MM.1S (cell line): ENCODE measurements at places on chromosomes 3 and 15.

- peak; percentile 71 for DNase-seq
Observed at GRCh38 chr3:183161552-183162336, 790 bp downstream of the LAMP3 start.

- no peak for DNase-seq
Observed at GRCh38 chr3:195763843-195764825, 43.4 kb downstream of the MUC20 start.

- DNase-seq, result peak; percentile 57
Observed at GRCh38 chr3:160400030-160400701, 716 bp downstream of the SMC4 start.

- DNase-seq, result no peak
Observed at GRCh38 chr3:138351151-138351550, 2.8 kb downstream of the MRAS start.

DNA sequence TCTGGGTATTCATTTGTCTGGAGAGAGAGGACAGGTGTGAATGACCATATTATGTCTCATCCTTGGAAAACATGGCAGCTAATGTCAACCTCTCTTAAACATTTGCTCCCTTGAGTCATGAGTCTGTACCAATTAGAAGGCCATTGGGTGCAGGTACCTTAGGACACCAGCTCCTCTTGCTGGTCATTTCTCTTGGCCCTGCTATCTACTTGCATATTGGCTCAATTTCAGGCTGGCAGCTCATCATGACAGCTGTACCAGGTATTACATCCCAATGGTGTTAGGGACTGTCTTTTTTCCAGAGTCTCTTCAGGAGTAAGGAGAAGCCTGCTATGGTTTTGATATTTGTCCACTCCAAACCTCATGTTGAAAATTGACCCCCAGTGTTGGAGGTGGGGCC lies 92.2 kb upstream of the ANKRD28 start:
- no peak for DNase-seq

GRCh38 chr3:141410408-141410807 lies 42.1 kb downstream of the ZBTB38 start:
- peak; percentile 70 for DNase-seq

DNA sequence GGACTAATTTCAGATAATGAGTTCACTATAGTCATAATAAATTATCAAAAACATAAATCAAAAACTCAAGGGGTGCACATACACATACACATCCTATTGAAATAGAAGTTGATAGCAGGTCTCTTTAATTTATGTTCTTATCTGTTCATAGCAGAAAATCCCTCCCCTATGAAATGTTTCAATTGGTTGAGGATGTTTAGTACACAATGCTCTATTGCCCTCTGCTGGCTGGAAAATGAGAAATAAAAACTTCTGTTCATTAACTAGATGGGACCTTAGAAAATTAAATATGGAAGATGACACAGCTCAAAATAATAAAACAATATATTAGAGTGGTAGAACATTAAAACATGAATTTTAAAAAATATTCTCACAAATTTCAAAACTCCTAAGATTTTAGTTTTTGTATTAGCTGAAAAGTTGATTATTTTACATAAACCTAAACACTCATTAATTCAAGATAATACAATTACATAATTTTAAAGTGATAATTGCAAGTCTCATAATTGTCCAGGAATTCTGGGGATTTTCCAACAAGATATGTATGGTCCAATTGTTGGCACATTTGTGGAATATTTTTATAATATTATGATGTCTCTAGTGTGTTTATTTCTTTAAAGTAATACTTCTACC lies 735.0 kb downstream of the ROBO1 start:
- peak; percentile 67 for DNase-seq

GRCh38 chr3:44993471-44994205 lies 17.6 kb downstream of the EXOSC7 start:
- no peak for DNase-seq

GRCh38 chr15:83992324-83993031 lies 243.1 kb upstream of the GOLGA6L4 start:
- DNase-seq, result peak; percentile 43

DNA sequence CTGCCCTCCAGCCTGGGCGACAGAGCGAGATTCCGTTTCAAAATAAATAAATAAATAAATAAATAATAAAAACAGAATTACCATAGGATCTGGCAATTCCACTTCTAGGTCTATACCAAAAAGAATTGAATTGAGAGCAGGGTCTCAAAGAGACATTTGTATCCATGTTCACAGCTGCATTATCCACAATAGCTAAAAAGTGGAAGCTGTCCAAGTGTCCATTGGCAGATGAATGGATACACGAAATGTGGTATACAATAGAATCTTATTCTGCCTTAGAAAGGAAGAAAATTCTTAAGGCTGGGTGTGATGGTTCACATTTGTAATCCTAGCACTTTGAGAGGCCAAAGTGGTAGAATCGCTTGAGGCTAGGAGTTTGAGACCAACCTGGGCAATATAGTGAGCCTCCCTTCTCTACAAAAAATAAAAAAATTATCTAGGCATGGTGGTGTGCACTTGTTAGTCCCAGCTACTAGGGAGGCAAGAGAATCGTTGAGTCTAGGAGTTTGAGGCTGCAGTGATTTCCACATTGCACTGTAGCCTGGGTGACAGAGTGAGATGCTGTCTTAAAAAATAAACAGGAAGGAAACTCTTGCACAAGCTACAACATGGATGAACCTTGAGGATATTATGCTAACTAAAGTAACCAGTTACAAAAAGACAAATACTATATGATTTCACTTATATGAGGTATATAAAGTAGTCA lies 24.2 kb downstream of the PFKFB4 start:
- DNase-seq, result no peak

GRCh38 chr3:126149256-126149902 lies 31.0 kb downstream of the ALDH1L1 start:
- DNase-seq, result no peak

DNA sequence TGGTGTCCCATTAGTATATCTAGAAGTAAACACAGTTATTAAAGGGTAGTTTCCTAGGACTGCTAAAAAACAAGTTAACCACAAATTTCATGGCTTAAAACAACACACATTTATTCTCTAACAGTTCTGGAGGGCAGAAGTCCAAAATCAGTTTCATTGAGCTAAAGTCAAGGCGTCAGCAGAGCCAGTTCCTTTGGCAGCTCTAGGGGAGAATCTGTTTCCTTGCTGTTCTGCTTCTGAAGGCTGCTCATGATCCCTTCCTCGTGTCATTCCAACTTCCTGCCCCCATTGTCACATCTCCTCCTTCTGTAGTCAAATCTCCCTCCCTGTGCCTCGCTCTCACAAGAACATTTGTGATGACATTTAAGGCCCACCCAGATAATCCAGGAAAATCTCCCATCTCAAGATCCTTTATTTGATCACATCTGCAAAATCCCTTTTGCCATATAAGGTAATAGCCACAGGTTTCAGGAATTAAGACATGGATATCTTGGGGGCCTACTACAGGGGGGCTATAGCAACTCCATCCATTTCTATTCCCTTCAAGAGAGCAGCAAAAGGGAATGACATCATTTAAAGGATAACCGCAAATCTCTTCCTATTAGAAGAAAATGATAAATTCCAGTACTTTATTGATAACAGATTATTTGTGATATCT lies 50.1 kb downstream of the GPR176 start:
- no peak for DNase-seq

DNA sequence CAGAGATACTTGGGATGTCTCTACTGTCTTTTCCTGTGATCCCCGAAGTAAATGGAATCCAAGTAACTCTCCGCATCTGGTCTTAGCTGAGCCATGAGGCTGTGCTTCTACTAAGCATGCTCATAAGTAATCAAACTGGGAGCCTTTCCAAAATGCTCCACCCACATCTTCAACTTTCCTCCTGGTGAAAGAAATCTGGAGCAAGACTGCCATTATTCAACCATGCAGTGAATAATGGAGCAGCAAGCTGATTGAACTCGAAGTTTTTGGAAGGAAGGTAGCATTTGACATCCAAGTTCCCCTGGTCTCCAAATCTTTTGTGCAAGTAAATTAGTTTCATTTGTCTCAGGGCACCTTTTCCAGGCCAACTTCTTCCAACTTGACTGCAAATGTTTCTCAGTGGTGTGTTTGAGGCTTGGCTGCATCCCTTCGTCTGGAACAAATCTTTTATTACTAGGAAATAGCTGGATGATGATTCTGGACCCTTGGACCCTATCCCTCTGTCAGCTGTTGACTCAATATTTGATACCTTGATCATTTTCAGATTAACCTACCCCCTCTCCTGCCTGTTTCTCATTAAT lies 19.4 kb downstream of the GXYLT2 start:
- no peak for DNase-seq

DNA sequence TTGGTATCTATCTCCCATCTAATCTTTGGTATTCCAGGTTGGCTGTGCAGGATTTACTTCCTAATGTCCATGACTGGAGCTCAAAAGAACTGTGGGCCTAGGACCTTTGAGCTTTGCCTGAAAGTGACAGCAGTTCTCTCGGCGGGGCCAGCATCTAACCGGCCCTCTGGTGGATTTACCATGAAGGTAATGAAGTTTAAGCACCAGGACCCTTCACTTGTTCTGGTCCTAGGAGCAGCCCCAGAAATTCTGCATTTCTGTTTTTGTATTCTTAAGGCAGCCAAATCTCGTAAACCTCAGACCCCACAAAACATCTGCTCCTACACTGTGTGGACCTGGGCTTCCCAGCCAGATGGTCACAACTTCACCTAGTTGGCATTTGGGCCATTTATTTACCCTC lies 13.0 kb downstream of the CALML4 start:
- no peak for DNase-seq

- DNase-seq, result no peak
Observed at GRCh38 chr3:195839260-195840010, 27.7 kb upstream of the MUC4 start.

- DNase-seq, result no peak
Observed at GRCh38 chr3:102158080-102158740, 276.6 kb upstream of the ZPLD1 start.

GRCh38 chr3:183896610-183897009 lies 11.9 kb upstream of the PARL start:
- no peak for DNase-seq

- peak; percentile 70 for DNase-seq
Observed at GRCh38 chr3:101784855-101785613, 6.0 kb downstream of the NXPE3 start.

GRCh38 chr15:59178151-59178695 lies 28.4 kb upstream of the LDHAL6B start:
- DNase-seq, result no peak
